Activated CD4-positive, alpha-beta T cell treated with anti-CD3 and anti-CD28 coated beads for 4 hours (primary cell): ENCODE measurements at places on chromosomes 5 and 9.
A peak's percentile ranks its signal among the peaks of the same experiment; 100 is the strongest.

DNA sequence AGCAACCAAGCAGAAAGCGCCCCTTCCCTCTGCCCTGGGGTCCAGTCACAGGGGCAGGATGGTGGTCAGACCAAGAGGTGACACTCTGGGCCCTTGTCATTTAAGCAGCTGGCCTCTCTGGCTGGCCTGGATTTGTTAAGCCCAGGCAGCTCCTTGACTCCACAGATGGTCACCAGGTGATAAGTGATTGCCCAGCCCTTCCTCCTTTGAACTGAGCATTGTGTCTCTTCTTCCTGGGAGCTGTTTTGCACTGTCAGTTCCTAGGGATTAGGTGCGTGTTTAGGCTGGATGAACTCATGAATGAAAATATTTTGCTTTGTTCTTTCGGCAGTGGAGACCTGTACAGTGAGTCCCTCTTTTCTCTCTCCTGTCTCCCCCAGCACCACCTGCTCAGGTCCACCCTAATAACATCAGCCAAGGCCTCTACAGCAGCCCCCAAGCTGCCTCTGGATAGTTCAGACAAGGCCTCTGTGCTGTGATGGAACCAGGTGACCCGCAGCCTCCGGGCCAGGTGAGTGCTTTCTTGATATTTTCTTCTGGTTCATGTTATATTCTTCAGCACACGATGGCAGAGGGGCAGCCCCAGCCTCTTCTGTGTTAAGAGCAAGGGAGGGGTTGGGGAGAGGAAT is 139.7 kb upstream of the PITX1 start:
- no peak for DNase-seq

- DNase-seq: no peak
These were observed 32.8 kb upstream of the POMT1 start for GRCh38 chr9:131469951-131470350.

DNA sequence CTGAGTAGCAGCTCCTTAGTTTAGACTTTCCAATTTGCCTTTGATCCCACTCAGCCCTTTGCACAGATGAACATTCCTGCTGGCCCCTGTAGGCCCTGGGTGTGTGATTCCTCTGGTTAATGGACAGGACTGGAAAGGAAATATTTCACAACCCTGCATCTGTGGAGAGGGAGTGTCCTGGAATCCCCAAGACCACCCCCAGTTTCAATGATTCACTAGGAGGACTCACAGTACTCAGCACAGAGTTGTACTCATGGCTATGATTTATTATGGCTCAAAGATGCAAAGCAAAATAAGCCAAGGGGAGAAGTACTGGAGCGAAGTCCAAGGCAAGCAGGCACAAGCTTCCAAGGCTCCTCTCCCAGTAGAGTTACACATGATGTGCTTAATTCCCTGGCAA is 42.4 kb upstream of the TJP2 start:
- no peak for DNase-seq

- DNase-seq: no peak
These were observed 115.5 kb upstream of the RANBP3L start for GRCh38 chr5:36417221-36417620.

DNA sequence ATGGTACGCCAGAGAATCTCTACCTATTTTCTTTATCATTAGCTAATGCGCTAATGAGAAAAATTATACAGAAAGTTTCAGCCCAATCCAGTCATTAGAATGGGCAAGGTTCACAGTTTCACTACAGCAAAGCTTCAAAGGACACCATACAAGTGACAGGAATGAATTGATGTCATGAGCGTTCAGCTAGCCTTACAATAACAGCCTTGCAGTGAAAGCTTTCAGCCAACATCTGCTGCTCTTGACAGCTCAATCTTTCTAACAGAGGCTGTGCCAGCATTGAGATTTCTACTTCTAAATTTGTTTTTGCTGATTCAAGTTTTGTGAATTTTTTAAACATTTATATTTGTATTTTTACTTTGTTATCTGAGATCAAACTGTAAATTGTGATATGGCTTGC is 302.4 kb upstream of the FAM174A start:
- no peak for DNase-seq

DNA sequence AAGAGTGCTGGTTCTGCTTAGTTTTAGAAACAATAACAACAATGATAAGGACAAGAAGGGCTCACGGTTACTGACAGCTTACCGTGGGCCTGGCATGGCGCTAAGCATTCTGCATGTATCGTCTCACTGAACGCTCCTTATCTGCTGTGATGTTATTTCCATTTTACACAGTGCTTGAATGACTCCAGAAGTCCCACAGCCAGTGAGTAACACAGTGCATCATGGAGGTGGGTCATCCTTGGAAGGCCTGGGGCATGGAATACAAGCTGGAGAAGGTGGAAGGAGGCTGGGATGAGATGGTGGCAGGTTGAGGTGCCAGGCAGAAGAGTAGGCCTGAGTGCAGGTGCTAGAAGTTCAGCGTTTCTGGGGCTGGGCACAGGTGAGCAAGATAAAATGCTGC is 36.5 kb upstream of the FAT2 start:
- DNase-seq: no peak

GRCh38 chr5:464843-465590 is 22.0 kb downstream of the EXOC3 start:
- DNase-seq: no peak

- DNase-seq: no peak
These were observed 62.4 kb downstream of the HMHB1 start for GRCh38 chr5:143874312-143874711.

GRCh38 chr5:14004598-14005394 is 60.3 kb upstream of the DNAH5 start:
- DNase-seq: no peak

DNA sequence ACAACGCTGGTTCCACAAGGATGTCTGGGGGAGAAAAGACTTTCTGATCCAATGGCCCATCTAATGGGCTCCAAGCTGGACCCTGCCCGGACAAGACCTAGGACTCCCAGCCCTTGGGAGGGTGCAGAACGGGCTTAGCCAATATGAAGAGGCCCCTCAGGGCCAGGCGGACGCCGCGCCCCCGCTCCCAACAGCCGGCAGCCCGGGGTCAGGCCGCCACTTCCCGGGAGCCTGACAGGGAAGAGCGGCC is 493 bp downstream of the P4HA2 start:
- no peak for DNase-seq

DNA sequence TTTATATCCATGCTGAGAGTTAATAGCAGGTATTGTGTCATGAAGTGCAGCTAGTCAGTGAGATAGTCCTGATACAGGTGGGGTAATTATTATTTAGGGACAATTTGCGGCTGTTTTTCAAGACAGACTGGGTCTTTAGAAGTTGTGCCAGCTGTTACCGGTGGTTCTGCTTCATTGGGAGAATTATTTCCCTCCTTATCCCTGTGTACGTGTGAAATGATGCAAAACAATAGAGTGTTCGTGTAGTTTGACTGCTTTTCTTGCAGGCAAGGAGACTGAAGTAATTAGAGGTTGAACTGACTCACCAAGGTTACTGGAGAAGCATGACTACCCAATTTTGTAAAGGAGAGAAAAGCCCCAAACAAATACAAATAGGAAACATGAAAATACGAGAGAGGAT is 101.7 kb downstream of the ARRDC3 start:
- DNase-seq: no peak

DNA sequence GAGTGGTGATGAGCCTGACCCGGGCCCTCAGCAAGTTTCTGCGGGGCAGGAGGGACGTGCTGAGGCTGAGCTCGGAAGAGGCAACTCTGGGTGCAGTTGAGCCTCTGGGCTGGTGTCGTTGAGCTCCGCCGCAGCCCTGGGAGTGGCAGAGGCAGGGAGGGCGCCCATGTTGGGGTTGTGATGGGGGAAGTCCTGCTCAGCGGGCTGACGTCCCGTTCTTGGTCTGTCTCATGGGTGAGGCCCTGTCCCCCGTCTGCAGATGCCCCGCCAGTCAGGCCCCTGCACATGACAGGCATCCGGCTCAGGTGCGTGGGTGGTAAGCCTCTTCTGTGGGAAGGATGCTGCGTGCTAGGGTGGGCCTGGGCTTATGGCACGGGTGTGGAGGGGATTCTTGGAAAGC is 64.3 kb downstream of the RXRA start:
- peak; percentile 73 for DNase-seq

DNA sequence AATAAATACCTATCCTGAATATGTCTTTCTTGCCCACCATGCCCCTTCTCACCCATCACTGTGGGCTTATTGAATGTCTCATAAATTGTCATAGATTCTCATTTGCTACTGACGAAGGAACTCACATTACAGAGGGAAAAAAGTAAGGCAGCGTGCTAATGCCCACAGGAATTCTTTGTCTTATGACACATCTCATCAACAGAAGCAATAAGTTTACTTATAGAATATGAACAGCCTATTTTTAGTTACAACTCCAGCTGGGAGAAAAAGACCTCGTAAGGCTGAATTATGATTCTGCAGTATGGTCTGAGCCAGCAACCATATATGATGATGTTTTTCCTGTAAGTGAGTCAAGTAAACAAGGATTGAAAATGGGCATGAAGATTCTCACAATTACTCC is 22.4 kb upstream of the ATG10 start:
- no peak for DNase-seq

DNA sequence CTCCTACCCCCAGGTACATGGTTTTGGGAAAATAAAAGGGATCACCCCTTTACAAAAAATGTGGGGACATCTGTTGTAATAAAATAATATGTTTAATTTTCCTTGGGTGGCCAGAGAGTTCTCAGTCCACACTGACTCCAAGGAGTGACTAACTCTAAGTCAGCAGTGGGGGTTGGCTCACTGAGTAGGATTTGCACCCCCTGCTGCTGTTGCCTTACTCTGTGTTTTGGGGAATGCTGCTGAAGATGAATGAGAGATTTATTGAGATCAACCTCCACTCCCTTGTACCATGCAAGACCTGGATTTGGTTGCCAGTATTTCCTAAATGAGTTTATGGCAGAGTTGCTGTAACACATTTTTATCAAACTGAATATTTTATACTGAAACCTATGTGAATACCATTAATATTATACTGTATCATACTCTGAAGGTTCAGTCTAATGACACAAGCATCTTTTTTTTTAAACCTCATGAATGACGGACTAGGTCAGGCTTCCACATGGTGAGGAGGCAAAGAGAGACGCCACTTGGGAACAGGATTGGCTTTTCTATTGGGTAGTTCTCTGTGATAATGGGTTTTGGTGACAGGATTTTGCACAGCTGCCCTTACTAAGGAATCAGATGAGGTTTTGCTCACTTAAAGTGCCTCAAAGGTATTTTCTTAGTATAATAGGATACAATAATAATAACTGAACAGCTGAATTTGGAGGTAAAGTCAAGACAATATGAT is 121.3 kb upstream of the OSMR start:
- no peak for DNase-seq

GRCh38 chr9:38195737-38196161 is 126.7 kb upstream of the SHB start:
- DNase-seq: no peak

DNA sequence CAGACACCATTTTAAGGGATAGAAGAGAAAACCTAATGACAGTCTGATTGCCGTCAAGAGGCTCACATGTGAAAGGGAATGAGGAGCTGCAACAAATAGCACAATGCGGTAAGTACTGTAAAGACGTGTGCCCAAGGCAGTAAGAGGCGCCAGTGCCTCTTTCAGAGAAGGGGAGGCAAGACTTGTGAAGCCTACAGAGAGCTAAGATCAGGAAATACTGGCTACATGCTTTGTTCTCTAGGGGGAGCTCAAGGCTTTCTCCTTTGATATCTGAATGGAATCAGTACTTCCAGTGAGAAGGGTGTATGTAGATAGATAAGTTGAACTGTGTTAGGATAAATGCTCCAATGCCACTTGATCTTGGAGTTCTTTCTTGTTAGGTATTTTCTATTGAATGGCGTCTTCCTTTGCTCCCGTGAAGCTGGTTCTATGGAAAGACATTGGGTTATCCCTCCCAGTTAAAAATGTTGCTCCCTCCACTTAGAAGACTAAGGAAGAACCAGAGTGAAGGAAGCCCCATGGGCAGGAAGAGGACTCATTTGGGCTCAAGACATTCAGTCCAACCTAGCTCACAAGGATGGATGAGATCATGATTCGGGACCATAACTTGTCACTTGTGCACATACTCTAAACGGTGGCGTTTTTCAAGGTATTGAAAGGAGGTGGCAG is 23.5 kb upstream of the ALDOB start:
- peak; percentile 4 for DNase-seq

- DNase-seq: no peak
These were observed 119.8 kb downstream of the RNF180 start for GRCh38 chr5:64285188-64286130.

GRCh38 chr5:73363911-73364730 is 84.5 kb downstream of the FOXD1 start:
- DNase-seq: no peak

GRCh38 chr9:105248691-105249090 is 4.2 kb downstream of the SLC44A1 start:
- no peak for DNase-seq

GRCh38 chr9:26054600-26055520 is 376.6 kb upstream of the TUSC1 start:
- no peak for DNase-seq

- no peak for DNase-seq
These were observed 32.5 kb downstream of the ZDHHC21 start for GRCh38 chr9:14660721-14661120.
